ENCODE measurements at places on chromosomes 4 and X.
A peak's percentile ranks its signal among the peaks of the same experiment; 100 is the strongest.

DNA sequence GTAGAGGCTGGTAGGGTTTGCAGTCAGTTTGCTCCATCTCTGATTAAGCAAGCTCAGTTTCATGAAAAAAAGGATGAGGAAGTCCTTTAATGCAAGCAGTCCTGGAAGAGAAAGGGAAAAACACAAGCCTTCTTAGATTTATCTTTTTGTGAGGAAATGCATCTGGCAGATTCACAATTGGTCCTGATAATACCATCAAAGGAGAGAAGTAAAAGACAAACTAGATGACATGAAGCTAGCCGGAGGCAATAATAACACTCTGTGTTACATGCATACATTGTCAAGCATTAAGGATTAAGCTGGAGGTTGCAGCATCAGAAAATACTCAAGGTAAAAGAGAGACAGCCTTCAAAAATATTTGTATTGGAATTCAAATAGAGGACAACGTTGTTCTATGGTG is 356.0 kb upstream of the TEX13C start:
- no peak for DNase-seq

GRCh38 chr4:88859191-88859812 is 161.7 kb upstream of the NAP1L5 start:
- no peak for DNase-seq

DNA sequence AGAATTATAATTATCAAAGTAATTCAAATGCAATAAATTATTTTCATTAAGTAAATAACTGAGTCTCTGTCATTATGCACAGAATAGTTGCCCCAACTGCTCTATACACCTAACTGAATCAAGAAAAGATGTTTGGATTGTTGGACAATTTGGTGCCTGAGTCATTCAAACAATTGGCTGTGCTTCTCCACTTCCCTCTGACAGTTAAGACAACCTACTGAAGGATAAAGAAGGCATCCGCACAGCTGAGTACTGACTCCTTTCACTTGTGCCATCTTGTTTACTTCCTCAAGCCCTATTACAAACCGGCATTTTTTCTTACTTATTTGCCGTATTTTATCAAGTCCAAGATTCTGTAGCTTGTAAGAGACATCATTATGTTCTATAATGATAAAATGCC is 110.6 kb upstream of the C1QTNF7 start:
- DNase-seq: no peak

GRCh38 chr4:54941994-54942552 is 183.3 kb downstream of the KDR start:
- DNase-seq: peak; percentile 71

DNA sequence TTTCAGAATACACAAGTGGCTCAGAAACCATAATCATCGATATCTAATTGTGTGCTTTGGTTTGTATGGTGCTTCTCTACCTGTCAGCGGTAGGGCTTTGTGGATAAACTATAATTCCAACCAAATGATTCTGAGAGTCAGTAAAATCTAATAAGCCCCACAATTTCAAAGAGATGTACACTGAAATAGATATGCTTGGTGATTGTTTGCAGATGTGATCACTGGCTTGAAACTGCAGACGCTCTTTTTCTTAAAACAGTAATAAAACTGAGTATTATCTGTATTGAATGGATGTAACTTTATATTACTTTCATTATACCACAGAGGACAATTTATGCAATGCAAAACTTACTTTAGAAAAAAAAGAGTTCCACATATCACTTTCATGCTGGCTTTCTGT is 198.8 kb upstream of the ANXA10 start:
- no peak for DNase-seq

- no peak for DNase-seq
Measured at GRCh38 chr4:56757261-56757746, 64.2 kb downstream of the SPINK2 start.

GRCh38 chrX:38601866-38602265 is 40.5 kb downstream of the TSPAN7 start:
- DNase-seq: no peak

DNA sequence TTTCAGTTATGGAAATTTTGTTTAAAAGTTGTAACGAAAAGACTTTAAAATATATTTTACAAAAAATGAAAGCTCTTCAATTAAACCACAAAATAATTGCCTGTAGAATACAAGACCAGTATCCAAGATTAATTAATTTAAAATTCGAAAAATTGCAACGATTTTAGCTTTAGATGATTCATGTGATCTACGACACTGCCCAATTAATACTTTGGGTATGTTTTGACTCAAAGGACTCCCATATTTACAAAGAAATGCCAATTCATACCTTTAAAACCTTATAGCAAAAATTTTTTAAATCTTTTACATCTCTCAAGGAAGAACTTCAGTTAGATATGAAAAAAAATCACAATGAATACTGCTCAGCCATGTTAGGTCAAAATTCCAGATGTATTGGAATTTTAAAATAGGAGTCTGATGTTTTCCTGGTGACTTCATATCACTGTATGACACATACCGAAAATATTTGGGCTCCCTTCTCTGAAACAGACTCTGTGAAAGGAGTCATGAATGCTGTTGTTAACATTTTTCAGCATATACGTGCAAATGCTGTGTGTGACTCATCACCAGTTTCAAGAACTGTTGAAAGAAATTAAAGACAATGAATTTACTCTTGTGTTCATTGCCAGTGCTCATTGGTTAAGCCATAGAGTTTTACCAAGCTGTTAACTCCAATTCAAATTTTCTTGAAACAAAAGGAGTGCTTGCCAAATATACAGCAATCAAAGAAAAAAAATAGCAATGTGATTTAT is 13.8 kb upstream of the SMS start:
- DNase-seq: no peak

- DNase-seq: no peak
Measured at GRCh38 chrX:143781103-143781502, 60.6 kb upstream of the SPANXN2 start.

DNA sequence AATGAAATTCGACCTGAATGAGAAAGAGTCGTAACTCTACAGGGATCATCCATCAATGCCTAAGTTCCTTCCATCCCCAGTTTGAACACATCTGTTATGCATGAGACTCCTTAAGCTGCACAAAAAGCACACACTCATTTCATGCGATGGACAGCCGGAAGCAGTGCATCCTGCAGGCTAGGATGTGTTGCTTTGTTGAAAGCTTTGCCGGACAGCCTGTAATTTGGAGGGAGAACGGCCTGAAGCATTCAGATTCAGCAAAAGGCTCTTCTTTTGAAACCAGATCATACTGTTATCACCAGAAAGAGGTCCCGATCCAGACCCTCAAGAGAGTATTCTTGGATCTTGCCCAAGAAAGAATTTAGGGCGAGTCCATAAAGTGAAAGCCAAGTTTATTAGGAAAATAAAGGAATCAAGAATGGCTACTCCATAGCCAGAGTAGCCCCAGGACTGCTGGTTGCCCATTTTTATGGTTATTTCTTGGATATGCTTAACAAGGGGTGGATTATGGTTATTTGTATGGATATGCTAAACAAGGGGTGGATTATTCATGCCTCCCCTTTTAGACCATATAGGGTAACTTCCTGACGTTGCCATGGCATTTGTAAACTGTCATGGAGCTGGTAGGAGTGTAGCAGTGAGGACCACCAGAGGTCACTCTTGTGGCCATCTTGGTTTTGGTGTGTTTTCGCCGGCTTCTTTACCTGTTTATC is 48.1 kb upstream of the DHRSX start:
- DNase-seq: no peak

GRCh38 chrX:44889824-44890223 is 16.8 kb downstream of the KDM6A start:
- DNase-seq: no peak

GRCh38 chr4:182743815-182744214 is 173.4 kb downstream of the DCTD start:
- no peak for DNase-seq

- DNase-seq: no peak
Measured at GRCh38 chrX:34658326-34658725, 1.2 kb upstream of the TMEM47 start.

- DNase-seq: peak; percentile 17
Measured at GRCh38 chrX:145213504-145213903, 33.8 kb upstream of the SPANXN1 start.

GRCh38 chrX:50704360-50704759 is 109.6 kb downstream of the SHROOM4 start:
- no peak for DNase-seq

GRCh38 chr4:163681208-163681821 is 186.8 kb downstream of the TMA16 start:
- DNase-seq: peak; percentile 20

- no peak for DNase-seq
Measured at GRCh38 chr4:3021627-3022026, 52.7 kb downstream of the HTT-AS start.

DNA sequence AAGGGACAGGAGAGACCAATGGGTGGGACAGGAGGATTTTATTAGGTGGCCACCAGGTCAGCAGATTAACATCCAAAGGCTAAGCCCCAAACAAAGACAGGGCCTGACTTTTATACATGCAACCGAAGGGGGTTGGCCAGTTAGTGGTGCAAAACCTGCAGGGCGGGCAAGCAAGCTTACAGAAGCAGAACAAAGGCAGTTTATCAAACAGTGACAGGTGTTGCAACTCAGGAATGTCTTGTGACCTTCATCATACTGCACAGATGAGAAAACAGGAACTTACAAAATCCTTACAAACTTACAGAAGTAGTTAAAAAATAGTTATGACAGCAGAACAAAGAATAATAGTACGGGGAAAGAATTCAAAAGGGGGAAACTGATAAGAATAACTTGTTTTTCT is 708.1 kb downstream of the GLUD2 start:
- no peak for DNase-seq

DNA sequence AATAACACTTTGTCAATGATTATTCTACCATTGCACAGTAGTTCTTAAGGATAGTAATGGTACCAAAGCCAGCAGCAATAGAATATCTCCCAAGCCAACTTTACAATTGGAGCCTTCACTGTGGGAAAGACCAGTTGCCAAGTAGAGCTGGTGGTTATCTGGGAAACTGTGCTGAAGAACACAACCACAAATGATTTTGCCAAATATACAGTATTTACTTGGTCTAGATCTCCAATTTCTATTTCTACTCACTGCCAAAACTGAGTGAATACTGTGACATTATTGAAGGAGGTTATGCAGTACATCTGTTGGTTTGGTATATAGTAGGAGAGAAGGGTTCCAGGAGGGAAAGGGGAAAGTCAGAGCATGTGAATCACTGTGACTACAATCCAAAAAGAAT is 3.8 kb downstream of the TET2 start:
- no peak for DNase-seq

DNA sequence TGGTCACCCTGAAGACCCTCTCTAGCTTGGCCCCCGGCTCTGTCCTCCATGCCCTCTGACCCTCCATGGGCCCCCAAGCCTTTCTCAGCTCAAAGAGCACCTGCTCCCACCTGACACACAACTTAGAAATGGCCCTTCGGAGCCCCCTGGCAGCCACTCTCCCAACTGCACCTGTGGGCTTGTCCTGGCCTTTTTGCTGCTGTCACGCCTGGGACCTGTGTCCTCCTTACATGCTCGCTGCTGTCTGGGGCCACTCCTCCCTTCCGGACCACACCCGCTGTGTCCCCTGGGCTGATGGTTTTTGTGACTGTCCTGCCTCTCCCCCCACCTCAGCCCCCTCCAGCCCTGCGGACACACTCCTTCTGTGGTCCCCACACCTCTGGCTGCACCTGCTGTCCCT is 106.2 kb upstream of the AFAP1 start:
- no peak for DNase-seq

DNA sequence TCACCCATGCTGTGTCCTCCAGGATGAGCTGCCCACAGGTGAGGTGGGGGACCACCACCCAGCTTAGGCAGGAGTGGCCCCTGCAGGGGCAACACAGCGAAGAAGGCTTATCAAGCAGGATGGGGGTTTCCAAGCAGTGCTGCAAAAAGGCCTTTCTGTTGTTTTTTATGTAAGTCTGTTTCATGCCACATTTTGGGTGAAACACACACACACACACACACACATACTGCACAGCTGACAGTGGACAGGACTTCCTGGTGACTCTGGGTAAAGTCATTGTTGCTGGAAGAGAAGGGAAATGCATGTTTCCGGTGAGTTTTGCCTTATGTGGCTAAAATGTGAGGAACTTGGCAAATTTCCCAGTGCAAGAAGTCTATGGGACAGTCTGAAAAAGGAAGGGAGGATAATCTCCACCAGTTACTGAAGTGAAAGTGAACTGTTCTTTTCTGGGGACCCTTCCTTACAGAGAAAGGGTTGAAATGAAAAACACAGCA is 119.2 kb downstream of the IRF2 start:
- no peak for DNase-seq

DNA sequence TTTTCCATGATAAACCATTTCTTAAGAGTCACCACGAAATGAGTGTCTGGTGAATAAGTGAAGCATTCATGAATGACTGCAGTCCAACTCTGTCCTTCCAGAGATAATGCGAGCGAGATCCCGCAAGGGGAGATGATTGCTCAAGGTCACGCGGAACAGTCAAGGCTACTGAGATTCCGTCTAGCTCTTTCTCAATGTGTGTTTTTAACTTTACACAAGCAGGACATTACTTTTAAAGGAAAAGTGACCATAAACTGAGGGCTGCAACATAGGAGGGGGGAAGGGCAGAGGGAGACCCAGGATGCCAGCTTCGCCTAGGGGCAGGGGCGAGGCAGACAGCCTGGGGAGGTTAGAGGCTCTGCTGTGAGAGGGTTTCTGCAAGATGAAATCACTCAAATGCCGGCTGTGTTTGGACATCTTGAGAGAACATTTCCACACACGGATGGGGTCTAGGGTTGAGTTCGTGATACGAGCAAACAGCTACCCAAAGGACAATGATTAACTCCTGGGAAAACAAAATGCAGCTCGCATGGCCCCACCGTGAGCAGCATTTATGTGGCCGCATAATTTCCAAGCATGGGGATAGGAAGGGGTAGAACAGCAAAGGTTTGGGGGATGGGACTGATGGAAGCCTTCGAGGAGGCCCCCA is 23.8 kb upstream of the CCNQ start:
- DNase-seq: no peak

- DNase-seq: no peak
Measured at GRCh38 chr4:107856901-107857300, 32.2 kb downstream of the SGMS2 start.

GRCh38 chrX:119374736-119375135 is 24.4 kb upstream of the SLC25A43 start:
- no peak for DNase-seq

- DNase-seq: no peak
Measured at GRCh38 chrX:115499112-115499805, 61.7 kb upstream of the PLS3 start.

DNA sequence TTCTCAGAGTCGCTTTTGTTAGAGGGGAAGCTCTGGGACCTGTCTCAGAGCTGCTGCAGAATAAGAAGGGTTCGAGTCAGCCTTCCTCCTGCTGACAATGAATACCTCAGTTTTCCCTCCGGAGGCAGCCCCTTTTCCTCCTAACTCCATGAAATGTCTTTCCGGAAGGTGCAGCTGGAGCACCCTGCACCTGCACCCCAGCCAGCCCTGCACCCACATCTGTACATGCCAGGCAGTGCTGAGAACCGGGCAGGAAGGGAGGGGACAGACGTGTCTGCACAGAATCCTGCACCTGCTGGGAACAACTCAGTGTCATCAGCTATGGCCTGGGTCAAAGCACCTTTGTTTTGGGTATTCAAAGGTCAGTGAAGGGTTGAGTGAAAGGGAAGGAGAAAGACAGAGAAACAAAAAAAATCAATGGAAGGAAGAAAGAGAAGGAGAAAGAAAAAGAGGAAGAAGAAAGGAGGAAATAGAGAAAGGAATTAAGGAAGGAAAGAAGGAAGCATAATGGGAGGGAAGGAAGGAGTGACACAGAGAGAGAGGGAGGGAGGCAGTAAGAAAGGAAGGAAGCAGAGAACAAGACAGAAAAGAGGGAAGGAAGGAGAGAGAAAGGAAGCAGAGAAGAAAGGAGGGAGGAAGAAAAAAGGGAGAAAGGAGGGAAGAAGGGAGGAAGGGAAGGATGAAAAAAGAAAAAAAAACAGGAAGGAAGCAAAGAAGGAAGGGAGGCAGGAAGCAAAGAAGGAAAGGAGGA is 273.7 kb downstream of the DHRSX start:
- DNase-seq: no peak
